ENCODE measurements at places on chromosomes 3 and 15.

DNA sequence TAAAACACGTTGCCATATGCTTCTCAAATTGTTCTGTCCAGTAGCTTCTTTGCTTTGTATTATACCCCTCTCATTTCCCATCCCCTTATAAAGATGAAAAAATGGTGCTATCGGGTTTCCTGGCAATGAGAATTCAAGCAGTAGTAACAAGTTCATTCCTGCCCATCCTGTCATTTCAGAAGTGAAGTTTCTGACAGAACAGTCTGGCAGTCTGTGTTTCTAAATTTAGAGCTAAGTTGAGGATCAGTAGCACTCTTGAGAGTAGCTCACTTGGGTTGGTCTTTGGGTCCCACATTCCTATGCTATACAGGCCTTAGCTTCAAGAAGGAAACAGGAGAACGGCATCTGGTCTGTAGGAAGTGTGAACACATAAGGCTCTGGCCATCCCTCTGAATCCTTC is 134.6 kb downstream of the GHSR start:
- DNase-seq: no peak

DNA sequence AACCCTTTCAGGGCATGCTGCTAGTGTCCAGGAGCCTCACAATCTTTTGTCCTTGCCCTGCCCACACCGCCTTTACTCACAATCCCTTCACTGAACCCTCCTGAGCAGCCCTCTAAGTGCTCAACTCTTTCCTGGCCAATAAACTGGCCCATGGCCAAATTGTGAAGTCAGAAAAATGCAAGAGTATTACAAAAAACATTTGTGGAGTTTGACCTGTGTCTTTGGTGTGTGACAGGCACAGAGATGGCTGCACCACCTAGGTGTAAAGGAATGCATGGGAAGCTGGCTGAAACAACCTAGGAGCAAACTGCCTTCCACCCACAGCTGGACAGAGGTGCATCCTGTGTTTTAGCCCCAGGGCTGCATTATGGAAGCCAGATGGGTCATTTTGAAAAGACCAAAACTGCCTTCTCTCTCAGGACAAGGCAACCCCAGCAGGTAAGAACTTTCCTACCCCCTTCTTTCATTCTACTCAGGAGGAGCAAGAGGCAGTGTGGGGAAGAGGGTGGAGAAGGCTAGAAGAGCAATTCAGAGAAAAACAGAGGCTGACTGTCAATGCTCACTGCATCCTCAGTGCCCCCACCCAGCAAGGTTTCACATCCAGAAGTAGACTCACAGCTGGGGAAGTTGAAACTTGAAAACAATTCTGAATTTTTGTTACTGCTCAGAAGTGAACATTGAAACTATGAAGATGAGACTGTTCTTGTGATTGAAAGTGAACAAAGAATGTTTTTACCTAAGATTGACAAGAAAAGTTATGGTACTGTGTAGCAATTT is 78.6 kb downstream of the TRIM42 start:
- no peak for DNase-seq

- DNase-seq: no peak
These were observed 253.4 kb downstream of the LPP start for GRCh38 chr3:188407158-188407880.

GRCh38 chr15:51016615-51017014 is 78.1 kb downstream of the TNFAIP8L3 start:
- no peak for DNase-seq

DNA sequence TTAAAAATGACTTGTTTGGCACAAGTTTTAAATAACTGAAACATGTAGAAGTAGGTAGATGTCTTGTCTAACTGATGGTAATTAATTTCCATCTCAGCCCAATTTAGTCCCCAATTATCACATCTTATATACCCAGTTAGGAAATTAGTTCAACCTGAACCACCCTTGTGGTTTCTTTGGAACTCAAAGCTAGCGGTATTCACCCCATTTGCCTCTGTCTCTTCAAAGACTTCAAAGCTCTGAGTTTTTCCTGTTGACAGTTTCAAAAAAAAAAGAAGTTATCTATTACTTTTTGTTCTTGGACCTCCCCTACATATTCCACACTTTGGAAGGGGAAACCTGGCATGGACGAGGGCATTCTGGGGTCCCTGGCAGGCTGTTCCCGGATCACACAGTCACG is 236.5 kb downstream of the KCNMB2 start:
- no peak for DNase-seq

DNA sequence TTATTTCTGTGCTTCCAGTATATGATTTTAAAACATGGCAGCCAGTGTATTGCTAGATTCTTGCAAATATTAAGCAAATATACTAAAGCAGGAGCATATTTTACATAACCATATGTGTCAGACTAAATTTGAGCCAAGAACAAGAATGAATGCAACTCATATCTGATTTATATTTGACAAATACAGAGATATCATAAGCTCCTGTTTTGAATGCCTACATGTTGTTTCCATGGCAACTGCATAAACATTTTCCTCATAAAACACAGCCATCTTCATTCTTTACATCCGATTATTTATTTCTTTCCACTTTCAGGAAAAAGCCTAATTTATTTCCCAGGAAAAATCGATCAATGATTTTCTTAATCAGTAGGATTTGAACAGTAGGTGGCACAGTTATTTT is 172.2 kb upstream of the TSPAN3 start:
- no peak for DNase-seq

DNA sequence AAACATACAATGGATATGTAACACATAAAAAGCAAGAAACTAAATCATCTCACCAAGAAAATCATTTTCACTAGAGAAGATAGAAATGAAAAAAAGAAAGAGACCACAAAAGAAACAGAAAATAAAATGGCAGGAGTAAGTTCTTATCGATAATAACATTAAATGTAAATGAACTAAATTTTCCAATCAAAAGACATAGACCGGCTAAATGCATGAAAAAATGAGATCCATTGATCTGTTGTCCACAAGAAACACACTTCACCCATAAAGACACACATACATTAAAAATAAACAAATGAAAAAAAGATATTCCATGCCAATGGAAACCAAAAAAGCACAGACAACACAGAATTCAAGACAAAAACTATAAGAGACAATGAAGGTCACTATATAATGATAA is 1771.9 kb downstream of the SI start:
- no peak for DNase-seq

GRCh38 chr15:51094606-51095569 is at the start of gene TNFAIP8L3:
TNFAIP8L3 (minus strand) TSS chr15:51094906; CDS start chr15:51094595, 311 bp downstream.
- no peak for DNase-seq

DNA sequence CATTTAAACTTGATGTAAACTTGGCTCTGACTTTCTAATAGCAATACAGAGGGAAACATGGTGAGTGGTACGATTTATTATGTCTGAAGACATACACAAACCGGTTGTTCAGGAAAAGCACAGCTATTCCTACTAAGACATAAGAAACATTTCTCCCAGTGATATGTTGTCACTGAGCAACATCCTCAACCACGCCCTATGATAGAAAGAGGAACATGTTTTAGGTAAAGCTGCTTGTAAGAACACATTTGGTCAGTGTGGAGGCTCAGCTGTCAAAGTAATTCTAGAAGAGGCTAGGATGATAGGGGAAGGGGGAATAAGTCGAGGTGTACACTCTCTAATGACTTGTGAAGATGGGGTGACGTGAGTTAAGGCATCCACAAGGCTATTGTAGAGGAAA is 42.7 kb upstream of the B3GNT5 start:
- no peak for DNase-seq

DNA sequence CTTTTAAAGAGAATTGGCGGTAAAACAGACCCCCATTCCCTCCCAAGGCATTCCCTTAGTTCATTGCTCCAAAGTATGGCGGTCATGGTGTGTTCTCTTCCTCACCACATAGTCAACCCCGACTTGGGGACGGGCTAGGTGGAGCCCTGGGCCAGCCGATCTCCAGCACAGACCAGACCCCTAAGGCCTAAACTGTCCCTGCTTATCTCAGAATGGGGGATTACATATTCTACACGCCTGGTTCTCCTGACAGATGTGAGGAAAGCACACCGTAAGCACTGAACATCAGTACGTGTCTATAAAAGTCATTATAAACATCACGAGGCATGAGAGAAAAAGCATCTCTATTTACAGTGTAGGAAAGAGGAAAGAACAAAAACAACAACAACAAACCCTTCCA is 244.5 kb upstream of the STT3B start:
- no peak for DNase-seq

- DNase-seq: no peak
These were observed 767.5 kb upstream of the ROBO1 start for GRCh38 chr3:80535286-80535685.

DNA sequence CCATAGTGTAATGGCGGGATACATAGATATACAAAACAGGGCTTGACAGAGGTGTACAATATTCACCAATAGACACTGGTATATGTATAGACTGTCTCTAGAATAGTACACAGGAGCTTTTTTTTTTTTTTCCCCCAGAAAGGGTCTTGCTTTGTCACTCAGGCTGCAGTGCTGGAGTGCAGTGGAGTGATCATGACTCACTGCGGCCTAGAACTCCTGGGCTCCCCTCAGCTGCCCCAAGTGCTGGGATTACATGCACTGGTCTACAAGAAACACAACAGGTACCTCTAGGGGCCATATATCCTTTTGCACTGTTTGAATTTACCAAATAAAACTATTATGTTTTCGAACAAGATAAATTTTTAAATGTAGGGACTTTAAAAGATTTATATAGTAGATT is 12.3 kb downstream of the RHOA start:
- DNase-seq: no peak

DNA sequence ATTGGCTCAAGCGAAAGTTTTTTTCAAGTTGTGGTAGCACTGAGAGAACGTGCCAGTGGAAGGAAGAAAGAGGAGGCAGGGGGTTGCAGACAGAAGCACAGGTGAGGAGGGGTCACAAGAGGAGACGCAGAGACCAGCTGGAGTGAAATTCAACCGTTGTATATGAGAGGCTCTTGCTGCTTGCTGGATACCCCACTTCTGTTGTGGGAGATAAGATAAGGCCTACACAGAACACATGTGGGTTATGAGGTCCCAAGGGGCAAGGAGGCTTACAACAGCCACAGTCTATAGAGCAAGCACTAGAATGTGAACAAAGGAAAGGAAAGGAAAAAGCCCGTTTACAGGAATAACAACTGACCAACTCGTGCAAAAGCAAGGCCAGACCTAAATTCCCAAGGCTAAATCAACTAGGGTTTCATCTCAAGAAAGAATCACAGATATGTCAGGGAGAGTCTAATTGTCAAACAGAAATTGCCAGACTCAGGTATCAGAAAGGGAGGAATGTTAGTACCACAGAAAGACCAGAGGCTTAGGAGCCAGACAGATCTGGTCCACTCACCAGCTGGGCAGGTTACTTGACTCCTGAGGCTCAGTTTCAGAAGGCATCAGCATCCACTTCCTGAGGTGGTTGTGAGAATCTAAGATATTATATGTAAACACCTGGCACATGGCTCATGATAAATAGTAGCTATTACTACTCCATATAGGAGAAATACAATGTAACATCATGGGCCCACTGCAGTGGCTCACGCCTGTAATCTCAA is 60.9 kb downstream of the MSL2 start:
- DNase-seq: no peak

DNA sequence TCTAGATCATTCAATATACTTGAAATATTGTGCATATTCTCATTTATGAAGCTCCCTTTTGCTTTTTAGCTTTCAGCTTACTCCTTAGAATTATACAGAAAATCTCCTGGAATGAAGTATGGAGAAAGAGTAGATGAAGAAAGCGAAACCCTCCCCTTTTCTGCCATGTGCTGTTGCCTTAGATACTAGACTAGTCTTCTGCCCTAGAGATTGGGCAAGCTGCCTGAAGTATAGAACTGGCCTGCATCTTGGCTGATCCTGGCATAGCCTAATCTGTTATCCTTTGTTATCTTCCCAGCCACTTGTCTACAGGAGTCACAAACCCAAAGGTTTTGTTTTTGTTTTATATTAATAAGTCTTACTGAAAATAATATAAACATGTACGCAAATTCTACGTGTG is 138.8 kb downstream of the RBPMS2 start:
- no peak for DNase-seq

Measured in T-helper 2 cell (primary cell).